ENCODE measurements at places on chromosomes 5 and 9.

- no peak for DNase-seq
Measured at GRCh38 chr5:170302653-170303501, 5.3 kb upstream of the LCP2 start.

DNA sequence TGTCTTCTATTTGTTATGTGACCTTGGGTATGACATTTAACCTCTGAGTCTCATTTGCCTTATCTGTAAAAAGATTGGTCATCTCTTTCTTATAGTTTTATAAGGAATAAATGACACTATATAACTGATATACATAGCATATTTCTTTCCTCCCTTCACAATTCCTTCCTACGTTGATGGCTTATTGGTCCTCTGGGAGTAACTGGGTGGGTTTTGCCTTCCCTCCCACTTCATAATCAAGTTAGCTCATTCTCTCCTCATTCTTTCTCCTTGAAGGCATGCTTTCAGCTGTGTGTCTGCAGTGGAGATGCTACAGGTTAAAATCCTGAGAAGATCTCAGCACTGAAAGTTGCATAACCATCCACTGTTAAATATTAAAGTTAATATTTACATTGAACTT, 382.4 kb downstream of the TMEM38B start:
- no peak for DNase-seq

DNA sequence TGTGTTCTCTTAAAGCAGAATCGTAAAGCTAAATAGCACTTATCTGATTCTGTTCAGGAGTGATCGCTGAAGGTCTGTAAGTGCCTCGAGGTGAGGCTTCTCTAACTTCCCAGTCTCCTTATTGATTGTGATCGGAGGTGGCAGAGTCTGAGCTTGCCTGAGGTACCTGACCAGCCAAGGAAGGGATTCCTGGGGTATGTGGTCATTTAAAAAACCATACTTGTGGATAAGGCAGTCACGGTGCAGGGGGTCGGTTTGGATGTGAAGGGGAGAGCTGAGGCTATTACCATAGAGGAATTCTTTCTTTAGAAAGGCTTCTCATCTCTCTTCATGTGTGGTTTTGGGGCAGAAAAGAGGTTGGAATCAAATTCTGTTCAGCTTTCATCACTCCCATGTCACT, 193.7 kb downstream of the TLE4 start:
- DNase-seq = no peak

DNA sequence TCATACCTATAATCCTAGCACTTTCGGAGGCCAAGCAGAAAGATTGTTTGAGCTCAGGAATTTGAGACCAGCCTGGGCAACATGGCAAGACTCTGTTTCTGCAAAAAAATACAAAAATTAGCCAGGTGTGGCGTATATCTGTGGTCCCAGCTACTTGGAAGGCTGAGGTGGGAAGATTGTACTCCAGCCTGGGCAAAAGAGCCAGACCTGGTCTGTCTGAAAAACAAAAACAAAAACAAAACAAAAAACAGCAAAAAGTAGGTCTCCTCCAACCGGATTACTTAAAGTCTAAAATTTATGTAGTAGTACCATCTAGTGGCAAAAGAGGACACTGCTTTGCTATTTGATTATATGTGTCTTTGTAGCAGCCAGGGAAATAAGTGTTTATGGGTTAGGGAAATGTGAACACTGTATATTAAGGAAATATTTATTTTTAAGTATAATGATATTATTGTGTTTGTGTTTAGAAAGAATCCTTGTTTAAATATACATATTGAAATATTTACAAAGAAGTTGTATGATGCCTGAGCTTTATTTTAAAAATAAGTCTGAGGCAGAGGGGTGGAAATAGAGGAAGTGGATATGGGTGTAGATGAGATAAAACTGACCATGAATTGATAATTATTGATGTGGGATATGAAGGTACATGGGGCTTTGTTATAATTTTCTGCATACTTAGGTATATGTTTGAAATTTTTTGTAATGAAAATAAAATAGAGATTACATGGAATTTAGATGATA, 20.0 kb downstream of the APC start:
- DNase-seq = peak; percentile 77

Measured in midbrain (tissue), 1 donor.